ENCODE measurements at places on chromosomes 4 and X.

DNA sequence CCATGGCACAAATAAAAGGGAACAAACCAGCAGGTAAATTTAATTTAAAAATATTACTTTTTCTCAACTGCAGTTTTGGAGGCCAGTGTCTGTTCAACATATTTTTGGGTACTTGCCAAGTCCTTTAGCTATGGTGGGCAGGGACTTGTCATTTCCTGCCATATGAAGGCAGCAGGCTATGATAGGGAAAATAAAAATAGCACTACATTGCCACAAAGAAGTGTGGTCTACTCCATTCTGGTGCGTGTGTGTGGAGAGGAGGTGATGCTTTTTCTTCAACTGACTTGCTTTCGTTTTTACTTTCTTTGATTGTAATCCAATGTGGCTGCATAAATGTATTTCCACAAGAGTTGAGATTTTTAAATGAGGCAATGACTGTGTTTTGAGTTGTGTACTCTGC lies 17.2 kb downstream of the GPR174 start:
- DNase-seq: no peak

DNA sequence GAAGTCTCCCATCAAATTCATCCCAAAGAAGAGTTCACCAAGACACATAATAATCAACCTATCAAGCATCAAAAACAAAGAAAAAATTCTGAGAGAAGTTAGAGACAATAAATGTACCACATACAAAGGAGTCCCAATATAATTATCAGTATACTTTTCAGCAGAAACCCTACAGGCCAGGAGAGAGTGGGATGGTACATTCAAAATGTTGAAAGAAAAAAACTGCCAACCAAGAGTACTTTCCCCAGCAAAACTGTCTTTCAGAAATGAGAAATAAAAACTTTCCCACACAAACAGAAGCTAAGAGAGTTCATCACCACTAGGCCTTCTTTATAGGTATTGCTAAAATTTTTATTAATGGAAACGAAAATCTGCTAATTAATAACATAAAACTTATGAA lies 164.4 kb upstream of the LNX1 start:
- no peak for DNase-seq

DNA sequence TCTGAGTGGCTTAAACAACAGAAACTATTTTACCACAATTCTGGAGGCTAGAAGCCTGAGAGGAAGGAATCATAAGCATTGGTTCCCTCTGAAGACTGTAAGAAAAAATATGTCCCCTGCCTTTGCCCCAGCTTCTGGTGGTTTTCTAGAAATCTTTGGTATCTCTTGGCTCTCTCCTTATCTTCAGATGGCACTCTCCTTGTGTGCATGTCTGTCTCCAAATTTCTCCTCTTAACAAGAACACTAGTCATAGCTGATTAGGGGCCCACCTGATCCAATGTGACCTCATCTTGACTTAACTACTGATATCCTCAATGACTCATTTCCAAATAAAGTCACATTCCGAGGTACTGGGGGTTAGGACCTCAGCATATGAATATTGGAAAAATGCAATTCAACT lies 635.0 kb upstream of the NR3C2 start:
- DNase-seq: no peak

GRCh38 chr4:152073351-152074087 lies 312.7 kb upstream of the GATB start:
- no peak for DNase-seq

DNA sequence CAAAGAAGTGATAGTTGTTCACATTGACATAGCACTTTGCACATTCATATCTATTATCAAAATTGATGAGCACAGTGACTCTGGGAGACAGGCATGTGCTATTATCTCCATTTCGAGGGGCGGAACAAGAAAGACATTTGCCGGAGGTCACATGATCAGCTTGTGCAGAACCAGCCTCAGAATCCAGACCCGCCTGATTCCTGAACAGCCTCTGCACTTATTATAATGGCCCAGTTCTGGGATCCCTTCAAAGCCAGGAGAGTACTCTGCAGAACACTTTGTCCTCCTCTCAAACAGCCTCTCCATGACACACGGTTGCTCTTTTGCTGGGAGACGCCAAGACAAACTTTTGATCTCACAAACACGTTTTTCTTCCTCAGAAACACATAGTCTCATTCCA lies 48.4 kb downstream of the RWDD4 start:
- no peak for DNase-seq

DNA sequence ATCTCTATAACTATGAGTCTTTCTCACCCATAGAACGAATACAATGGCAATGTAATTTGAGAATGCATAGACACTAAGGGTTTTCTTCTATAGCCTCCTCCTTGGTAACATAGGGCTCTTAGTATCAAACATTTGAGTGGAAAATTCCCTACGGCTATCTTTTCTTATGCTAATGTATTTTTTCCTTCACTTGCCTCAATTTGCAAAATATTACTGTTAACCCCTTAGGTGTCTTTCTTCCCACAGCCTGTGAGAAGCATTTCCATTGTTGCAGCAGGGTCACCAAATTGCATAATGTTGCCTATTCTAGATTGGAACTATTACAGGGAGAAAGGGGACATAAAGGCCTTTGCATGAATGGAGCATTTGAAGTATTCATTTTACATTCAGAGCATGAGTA lies 140.5 kb upstream of the RAPGEF2 start:
- no peak for DNase-seq

DNA sequence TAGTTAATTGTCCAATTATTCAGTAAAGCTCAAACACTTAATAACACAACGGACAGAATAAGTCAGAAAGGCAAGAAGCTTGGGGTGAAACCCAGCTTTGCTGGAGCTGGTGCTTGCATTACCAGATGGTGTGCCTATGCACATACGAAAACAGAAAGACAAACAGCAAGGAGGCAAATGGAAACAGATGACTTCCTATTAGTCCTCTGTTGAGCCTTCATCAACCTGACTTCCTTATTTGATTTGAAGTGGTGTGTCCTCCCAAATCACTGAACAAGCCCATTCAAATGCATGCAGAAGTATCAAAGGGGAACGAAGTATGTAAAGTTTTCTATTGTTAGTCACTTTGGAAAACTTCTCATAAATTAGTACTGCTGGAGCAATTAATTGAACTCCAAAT lies 166.2 kb downstream of the ATP10D start:
- no peak for DNase-seq

DNA sequence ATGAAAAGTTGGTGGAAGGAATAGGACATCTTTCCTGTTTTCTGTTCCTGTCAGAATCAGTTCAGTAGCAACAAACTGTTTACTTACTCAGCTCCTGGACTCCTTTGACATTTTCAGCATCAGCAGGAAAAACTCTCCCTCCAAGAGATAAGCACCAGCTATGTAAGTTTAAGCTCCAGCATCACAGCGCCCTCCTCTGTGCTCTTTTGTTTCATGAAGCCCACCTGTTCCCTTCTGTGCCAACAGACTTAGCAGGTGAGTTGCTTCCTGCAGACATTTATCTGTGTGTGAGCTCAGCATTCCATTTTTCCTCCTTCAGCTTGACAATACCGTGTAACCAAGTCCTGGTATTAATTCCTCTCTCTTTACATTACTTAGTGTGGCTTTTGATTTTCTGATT lies 644.1 kb upstream of the AGA start:
- no peak for DNase-seq

GRCh38 chr4:89837385-89837992 lies 528 bp upstream of the SNCA start:
- no peak for DNase-seq

DNA sequence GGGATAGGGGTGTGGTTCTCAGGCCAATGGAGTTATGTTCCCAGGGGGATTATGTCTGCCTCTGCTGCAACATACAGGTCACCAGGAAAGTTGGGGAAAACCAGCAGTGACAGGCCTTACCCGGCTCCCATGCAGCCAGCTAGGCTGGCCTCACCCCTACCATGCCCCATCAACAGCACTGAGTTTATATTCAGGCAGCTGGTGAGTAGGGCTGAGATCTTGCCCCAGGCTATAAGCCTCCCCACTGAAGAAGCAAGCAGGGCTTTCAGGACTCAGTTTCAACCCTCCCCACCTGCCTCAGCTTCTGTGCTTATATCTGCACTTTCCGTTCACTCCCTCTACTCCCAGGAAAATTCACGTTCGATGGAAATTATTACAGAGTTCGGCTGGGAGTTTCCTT lies 122.4 kb upstream of the PGRMC2 start:
- DNase-seq: no peak

- no peak for DNase-seq
Observed at GRCh38 chr4:85777908-85778631, 303.1 kb downstream of the ARHGAP24 start.

DNA sequence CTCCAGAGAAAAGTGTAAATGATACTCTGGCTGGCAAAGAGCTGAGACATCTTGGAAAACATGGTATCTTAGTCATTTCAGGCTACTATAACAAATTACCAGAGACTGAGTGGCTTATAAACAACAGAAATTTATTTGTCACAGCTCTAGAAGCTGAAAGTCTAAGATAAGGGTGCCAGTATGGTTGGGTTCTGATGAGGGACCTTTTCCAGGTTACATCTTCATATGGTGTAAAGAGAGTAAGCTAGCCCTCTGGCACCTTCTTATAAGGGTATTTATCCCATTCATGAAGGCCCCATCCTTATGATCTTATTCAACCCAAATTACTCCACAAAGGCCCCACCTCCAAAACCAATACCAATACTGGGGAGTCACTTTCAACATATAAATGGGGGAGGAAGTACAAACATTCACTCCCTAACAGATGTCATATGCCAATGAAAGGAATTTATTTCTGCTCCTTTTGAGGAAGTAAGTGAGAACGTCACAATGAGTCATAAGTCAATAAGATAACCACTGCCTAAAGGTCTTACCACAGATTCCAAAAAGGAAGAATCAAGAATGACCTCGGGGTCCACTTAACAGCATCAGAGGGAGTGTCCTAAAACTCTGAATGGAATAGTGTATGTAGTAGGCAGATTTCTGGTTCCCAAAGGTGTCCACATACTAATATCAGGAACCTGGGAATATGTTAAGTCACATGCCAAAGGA lies 246.6 kb downstream of the OPHN1 start:
- DNase-seq: no peak

- DNase-seq: no peak
Observed at GRCh38 chrX:134742573-134742972, 84.3 kb upstream of the PLAC1 start.

Data from omental fat pad (tissue), 4 donors.